KBM-7 (cell line): ENCODE measurements at places on chromosomes 12 and 14.

- peak; percentile 66 for DNase-seq
These were observed 11.4 kb upstream of the BCAT1 start for GRCh38 chr12:24960222-24960855.

DNA sequence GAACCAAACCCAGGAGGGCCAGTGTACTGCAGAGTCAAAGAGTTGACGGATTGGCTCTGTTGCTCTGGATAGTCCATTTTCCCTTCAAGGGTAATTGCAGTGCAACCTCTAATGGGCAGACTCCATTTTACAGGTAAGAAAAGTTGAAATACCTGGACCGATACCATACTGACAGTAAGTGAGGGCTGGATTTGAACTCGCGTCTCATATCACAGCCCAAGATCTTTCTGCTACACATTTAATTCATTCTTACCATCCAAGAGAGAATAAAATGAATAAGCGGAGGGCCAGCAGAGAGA is 356 bp upstream of the ZC3H14 start:
- DNase-seq: no peak

- DNase-seq: peak; percentile 67
These were observed 34.4 kb downstream of the RAD52 start for GRCh38 chr12:915090-915489.

DNA sequence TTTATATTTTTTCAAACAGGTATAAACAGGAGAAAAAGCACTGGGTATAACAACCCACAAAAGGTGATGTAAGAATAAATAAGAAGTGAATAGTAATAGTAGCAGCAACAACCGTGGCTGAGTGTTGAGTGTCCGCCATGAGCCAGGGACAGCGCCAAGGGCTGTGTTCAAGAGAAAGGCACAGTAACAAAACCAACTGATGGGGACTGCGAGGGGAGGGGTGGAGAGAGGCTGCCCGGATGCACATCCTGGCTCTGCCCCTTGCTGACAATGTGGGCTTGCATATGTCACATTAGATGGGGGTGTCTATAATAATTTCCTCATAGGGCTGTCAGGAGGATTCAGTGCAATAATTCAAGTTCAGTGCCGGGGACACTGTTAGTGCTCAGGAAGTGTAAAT is 912.4 kb downstream of the VRK1 start:
- no peak for DNase-seq

GRCh38 chr14:101925152-101925551 is 39.2 kb upstream of the DYNC1H1 start:
- no peak for DNase-seq

DNA sequence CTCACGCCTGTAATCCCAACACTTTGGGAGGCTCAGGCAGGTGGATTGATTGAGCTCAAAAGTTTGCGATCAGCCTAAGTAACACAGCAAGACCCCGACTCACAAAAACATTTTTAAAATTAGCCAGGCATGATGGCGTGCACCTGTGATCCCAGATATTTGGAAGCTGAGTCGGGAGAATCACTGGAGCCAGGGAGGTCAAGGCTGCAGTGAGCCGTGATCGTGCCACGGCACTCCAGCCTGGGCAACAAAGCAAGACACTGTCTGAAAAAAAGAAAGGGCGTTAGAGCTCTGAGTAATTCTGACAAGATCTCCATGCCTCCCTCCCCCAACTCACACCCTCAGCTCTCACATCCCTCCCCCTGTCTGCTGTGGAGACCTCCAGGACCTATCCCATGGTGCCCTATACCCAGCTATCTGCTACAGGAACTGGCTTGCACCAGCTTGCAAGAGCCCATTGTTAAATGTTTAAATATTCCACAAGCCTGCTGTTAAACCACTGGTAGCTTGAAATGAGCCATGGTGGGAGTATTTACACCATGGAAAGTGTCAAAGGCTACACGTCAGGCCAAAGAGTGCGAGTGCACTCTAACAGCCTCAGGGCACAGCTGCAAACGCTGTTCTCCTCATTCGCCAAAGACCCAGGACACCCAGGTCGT is 35.1 kb upstream of the PPP2R5C start:
- no peak for DNase-seq

- DNase-seq: peak; percentile 21
These were observed 50.5 kb downstream of the ATF7 start for GRCh38 chr12:53575502-53576249.

GRCh38 chr12:31931796-31932715 is 27.2 kb upstream of the RESF1 start:
- no peak for DNase-seq

GRCh38 chr12:104154806-104155205 is 16.8 kb upstream of the NFYB start:
- DNase-seq: no peak

GRCh38 chr12:91177381-91177780 is 5.2 kb downstream of the DCN start:
- DNase-seq: no peak

GRCh38 chr14:99733540-99734405 is 49.7 kb downstream of the CYP46A1 start:
- no peak for DNase-seq

GRCh38 chr14:24828486-24828885 is 194.5 kb upstream of the GZMB start:
- DNase-seq: no peak

DNA sequence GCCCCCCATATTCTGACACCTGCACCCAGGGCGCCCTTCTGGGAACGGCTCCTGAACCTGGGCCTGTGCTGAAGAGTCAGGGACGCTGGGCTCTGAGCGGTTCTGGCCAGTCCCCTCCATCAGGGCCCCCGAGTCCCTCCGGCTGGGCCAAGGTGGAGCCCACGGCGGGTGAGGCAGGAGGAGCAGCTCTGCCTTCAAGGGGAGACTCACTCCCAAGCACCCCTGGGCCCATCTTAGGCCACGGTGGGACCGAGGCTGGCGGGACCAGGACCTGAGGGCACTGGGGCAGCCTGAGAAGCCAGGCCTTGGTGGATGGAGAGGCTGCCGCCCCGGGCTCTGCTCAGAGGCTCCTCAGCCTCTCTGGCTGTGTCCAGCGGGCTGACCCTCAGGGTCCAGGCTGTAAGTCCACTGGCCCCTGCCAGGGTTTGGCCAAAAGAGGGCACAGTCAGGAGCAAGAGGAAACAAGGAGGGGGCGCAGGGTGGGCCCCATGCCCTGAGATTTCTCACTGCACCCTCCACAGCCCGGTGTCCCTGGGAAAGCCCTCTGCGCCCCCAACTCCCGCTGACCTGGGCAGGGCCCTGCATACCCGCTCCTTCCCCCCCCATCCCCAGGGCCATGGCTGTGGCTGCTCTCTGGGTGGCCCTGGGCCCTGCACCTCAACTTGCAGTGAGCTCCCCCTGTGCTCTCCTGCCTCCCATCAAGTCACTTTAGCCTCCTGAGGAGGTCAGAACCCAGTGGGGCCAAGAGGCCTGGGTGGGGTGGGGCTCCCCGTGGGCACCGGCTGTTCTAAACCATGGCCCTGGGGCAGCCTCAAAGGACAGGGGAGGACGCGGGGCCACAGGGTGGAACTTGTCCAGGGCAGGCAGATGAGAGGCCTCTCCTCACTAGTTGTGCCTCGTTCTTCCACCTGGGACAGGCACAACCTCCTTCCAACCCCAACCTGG is 266.4 kb upstream of the SFSWAP start:
- DNase-seq: no peak

DNA sequence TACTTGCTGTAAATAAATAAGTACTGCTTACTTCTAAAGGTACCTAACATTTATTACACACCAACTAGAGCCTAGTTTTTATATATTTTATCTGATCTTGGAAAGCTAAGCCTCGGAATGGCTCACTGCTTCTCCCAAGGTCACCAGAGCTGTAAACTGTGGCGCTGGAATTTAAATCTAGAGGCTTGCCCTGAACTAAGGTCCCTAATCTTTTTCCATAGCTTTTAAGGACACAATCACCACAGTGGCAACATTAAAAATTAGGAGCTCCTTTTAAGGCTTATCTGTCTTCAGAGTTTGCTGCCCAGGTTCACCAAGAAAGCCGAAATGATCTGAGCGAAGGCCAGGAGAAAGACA is 670 bp downstream of the CCNB1IP1 start:
- no peak for DNase-seq

DNA sequence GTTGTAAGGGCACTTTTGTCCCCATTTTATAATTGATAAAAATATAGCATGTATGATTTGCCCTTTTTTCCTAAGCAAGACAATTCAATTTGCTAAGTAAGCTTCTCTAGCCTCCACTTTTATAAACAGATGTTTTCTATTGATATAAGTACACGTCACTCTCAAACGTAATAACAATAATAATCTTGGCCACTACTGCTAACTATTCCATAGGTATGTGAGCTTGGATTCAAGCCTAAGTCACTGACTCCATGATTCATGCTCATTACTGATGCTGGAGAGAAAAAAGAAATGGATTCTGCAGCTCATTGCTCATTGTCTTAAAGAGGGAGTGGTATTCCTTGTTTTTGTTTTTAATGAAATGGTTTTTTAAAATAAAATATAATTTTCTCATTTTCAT is 661.0 kb downstream of the GALC start:
- no peak for DNase-seq

DNA sequence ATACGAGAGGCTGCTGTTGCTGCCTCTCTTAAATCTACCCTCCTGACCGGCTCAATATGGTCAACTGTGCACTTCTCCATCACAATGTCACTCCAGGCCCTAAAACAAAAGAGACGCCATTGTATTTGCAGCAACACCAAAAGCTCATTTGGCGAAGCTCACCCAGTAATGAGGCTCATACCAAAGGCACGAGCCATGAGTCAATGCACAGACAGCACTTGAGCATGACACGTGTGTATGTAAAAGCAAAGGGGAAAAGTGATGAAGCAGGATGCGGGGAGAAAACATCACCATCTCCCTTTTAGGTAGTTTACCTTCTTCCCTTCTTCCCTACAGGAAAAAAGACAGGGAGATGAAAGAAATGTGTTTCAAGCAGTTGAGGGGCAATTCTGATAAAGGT is 150.3 kb downstream of the FOXN3 start:
- no peak for DNase-seq

GRCh38 chr14:101073598-101073965 is 170.1 kb upstream of the RTL1 start:
- DNase-seq: no peak

DNA sequence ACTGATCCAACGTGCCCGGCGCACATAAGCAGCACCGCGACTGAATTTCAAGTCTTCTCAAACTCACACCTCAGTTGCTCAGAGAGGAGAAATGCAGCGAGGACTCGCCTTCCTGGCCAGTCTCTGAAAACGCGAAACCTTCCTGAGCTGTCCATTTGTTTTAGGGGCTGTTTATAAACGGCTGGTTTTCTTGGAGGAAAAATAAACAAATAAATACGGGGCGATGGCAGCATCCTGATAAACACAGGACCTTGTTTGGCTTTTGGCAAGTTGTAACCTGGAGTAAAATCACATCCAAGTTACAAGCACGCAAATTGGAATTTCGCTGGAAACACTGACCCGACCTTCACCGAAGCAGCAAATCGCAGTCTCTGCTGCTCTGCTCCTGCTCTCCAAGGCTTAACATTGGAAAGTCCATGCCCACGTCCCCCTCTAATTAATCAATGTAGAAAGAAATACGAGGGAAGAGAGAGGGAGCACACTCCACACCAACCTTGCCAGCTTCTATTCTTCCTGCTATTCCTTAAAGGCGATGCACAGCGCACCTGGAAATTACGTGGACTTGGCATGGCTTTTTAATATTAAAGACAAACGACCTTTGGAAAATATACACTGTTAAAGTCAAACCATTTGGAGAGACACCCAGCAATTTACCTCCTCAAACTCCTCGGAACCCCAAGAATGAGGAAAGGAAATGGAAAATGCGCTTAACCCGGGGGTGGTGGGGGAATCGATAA is 248.8 kb downstream of the APAF1 start:
- DNase-seq: no peak

DNA sequence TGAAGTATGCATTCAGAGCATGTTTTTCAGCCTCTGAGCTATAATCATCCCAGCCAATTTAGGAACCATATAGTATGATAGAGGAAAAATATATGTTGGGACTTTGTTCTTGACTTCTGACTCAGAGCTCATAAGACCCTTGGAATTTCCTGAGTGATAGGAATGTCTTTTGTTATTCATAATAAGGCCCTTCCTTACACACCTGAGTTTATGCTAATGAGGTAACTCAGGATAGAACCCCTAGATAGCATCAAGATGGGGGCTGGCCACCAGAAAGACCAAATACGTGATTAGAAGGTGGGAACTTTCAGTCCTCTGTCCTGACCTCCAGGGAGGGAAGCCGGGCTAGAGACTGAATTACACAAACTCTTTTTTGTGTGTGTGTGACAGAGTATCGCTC is 32.4 kb upstream of the PLEK2 start:
- DNase-seq: no peak

GRCh38 chr12:1642513-1642912 is 13.5 kb downstream of the WNT5B start:
- DNase-seq: no peak

DNA sequence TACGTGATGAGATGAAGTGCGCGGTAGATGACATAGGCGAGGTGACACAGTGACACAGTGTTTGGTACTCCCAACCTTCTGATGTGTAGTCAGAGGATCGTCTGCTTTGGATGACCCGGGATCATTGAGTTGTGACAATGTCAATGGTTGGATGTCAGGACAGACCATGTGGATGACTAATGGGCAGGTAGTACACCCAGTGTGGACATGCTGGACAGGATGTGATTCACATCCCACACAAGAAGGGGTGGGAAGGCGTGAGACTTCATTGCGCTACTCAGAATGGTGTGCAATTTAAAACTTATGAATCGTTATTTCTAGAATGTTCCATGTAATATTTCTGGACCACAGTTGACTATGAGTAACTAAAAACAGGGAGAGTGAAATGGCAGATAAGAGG is 23.8 kb downstream of the MAP3K9 start:
- DNase-seq: no peak

- no peak for DNase-seq
These were observed 1.8 kb upstream of the PARP2 start for GRCh38 chr14:20341646-20342045.

GRCh38 chr12:86627001-86627400 is 370.8 kb upstream of the MGAT4C start:
- no peak for DNase-seq

DNA sequence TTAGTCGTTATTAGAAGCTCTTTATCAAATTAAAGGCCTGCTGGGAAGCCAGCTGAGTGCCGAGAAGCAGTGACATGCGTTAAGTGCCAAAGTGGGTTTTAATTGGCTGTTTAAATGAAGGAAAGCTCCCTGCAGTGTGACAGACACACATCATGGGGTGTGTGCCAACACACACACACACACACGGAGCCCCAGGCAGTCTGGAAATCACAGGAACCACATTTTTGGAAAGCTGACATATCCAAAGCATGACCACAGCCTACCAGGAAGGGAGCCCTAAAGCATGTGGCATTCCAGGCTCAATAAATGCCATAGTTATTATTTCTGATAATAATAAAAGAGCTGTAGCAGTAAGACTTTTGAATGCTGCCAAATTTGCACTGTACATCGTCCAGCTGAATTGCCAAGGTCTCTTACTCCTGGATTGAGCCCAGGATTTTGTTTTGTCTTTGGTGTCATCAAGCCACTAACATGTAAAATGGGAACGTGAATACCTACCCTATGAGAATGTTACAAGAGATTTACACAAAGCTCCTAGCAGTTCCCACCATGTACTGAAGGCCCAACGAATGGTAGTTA is 135.1 kb downstream of the TMEM30B start:
- DNase-seq: no peak
